ENCODE measurements at places on chromosomes 11 and 22.

GRCh38 chr11:100776212-100776896 is 89.3 kb downstream of the ARHGAP42 start:
- DNase-seq, result no peak

DNA sequence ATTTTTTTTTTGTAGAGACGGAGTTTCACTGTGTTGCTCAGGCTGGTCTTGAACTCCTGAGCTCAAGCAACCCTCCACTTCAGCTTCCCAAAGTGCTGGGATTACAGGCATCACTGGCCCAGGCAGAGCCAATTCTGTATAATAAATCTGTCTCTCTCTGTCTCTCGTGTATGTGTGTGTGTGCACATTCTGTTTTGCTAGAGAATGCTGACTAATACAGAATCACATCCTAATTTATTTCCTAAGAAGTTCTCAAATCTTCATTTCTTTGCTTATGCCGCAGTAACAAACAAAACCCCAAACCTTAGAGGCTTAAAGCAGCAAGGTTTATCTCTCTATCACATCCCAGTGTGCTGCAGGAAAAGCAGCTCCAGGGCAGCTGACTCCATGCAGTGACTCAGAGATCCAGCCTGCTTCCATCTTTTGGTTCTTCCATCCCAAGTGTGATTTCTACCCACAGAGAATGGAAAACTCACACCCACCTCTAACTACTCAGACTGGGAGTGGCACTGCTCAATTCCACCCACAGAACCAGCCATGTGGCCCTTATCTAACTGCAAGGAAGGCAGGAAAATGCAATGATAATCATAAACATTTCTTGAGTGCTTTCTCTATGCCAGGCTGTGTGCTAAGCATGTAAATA is 35.1 kb upstream of the LRRC10B start:
- DNase-seq, result no peak

DNA sequence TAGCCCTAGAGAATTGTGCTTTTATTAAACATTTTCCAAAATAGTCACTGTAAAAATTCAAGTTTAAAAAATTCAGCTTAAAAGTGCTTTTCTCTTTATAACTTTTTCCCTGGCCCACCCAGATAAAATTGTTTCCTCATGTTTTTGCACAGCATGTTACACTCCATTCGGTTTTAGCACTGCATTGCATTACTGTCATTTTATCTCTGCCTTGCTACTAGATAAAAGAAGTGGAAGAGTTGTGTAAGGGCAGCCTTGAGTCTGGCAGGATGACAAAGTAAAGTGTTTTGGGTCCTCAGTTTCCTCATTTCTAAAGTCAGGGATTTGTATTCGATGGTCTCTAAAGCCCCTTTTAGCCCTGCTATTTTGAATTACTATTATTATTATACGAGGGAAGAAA is 99.8 kb downstream of the ATM start:
- no peak for DNase-seq

GRCh38 chr11:11965656-11966353 is 42.6 kb downstream of the DKK3 start:
- DNase-seq, result no peak

GRCh38 chr11:16347928-16348685 is 8.2 kb downstream of the SOX6 start:
- DNase-seq, result no peak

DNA sequence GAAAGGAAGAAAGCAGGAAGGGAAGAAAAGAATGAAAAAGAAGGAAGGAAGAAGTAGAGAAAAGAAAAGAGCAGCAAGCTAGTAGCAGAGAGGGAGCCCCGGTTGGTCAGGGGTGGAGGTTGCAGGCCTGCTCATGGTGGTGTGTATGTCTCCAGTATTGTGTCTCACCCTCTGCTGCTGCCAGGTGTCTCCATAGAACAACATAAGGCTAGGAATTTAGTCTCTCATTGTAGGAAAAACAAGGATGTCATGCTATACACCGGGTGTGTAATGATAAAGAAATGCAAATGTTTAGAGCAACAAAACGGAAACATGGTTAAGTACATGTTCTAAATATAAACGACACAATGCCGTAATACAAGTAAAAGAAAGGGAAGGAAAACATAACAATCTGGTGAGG is 342.5 kb downstream of the NTM start:
- no peak for DNase-seq

GRCh38 chr11:113506461-113506860 is 31.3 kb upstream of the DRD2 start:
- DNase-seq, result no peak

DNA sequence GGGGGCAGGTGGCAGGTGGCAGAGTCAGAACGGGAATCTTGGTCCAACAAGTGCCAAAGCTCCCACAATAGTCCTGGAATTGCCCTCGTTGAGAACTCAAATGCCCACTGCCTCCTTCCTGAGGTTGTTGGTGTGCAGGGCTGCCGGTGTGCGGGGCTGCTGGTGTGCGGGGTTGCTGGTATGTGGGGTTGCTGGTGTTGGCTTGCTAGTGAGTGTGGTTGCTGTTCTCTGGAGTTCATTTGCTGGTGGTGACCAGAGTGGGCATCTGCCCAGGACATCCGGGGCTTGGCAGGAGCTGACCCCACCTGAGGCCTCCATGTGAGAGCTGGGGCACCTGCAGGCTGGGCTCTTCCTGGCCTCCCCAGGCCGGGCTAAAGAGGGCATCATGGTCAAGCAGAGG is 14.0 kb upstream of the MPPED1 start:
- DNase-seq, result no peak

DNA sequence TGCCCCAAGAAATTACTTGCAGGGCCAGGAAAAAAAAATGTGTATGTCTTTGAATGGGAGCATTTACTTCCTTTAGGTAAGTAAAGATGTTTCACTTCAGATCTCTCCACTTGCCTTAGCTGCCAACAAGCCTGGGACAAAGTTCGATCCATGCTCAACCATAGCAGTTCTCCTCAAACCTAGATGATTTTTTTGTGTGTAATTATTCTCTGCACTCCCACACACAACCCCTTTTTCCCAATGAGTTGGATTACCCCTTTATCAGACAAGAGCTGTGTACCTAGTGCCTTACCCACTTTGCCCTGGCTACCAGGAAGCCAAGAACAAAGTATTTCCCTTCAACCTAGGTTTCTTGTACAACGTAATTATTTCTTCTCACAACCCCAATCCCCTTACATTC is 35.6 kb downstream of the TPBGL start:
- no peak for DNase-seq

DNA sequence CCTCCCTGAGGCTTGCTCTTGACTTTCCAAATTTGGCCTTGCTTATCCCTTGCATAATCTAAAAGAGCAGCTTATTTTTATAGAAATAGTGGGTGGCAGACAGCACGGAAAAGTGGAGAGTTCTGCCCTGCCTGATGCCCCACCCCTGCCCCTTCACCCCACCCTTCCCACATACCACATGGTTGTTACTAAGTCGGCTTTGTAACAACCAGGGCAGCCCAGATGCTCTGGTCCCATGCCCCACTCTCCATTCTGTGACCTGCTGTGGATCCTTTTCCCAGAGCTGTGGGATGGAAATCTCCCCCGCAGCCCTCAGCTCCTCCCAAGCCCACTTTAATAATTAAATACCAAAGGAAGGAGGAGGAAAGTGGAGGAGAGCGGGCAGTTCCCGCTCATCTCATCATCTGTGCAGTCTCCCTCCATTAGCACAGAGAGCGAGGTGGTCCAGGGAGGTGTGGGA is 10.9 kb downstream of the MRGPRF start:
- DNase-seq, result no peak

- DNase-seq, result no peak
These were observed 50.7 kb downstream of the SHISAL1 start for GRCh38 chr22:44261861-44262595.

Data from HTR-8/SVneo (cell line).